ENCODE measurements at places on chromosomes 6 and 20.

DNA sequence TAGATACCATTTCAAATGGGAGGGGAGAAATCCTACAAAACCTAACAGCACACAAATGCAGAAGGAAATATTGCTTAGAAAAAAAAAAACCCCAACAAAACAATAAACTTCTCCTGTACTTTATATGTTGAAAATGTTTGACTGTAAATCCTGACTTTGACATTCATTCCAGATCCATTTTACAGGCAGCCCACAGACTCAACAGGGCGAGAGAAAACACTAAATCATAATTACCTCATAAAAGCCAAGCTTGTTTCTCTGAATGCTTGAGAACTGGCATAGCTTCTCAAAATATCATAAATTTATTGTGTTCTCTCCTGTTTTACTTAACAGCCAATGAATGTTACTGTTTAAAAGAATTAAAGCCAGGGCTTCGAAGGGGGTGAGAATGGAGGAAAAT, 273.2 kb downstream of the CD83 start:
- no peak for DNase-seq

DNA sequence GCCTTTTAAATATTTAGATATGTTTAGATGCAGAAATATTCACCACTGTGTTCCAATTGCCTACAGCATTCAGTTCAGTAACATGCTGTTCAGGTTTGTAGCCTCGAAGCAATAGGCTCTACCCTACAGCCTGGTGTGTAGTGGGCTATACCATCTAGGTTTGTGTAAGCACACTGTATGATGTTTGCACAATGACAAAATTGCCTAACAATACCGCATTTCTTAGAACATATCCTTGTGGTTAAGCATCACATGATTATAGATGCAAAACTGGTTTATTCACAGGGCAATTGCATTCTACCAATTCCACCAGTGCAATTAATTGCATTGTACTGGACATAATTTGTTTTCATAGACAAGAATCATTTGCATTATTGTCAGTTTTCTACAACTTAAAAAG, 7.9 kb upstream of the SLC22A16 start:
- DNase-seq, result no peak

GRCh38 chr6:89302195-89302770, 12.8 kb downstream of the GABRR2 start:
- no peak for DNase-seq

GRCh38 chr20:58544891-58545290, 29.7 kb upstream of the APCDD1L start:
- DNase-seq, result no peak

- DNase-seq, result no peak
Observed at GRCh38 chr6:8391934-8392333, 43.4 kb downstream of the SLC35B3 start.

DNA sequence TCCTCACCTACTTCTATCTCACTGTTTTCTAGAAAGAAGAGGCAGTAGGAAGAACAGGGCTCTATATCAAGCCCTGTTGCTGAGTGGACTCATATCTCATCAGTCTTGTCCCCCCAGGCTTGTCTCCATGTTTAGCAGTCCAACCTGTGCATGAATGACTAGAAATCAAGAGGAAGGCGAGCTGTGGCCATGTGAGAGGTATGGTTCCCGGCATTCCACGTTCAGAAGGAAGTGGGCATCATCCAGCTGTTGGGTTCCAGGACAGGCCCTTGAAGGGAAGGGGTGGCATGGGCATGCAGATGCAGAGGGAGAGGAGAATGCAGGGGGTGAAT, 176.6 kb downstream of the MRPL14 start:
- DNase-seq, result no peak

- DNase-seq, result no peak
Observed at GRCh38 chr20:50111829-50112495, 988 bp downstream of the UBE2V1 start.

DNA sequence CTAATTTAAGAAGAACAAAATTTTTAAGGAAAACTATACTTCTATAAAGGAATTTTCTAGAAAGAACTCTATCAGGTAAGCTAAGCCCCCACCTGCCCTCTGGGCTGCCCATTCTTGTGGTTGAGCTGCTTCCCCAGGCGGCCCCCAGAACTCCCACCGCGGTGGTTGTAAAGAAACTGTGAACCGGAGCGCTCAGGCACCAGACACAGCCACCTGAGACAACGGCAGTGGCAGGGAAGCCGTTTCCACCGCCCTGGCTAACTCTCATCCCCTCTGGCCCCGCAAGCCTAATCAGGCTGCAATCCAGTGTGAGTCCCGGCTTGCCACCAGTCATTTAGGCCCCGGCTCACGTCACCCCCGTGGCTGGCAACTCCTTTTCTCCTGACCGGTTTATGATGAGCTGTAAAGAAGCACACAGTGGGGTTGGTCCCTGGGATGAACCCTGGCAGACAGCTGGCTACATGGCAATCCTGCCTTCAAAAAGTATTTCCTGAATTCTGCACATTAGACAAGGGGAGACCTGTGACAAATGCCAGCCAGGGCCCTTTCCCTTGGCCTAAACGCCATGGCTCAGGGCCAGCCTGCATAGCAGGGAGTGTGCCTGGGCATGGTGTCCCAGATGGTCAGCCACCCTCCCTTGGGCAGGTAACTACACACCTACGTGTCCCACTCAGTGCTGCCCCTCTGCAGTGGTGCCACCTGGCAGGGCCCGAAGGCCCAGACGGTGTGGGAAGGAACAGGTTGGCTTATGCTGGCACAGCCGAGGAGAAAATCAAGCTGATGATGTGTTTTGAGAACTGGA, 63.8 kb upstream of the GPR31 start:
- DNase-seq, result no peak

- DNase-seq, result no peak
Observed at GRCh38 chr6:24284006-24284405, 73.9 kb downstream of the DCDC2 start.

- DNase-seq, result no peak
Observed at GRCh38 chr6:153624528-153624927, 414.5 kb upstream of the OPRM1 start.

DNA sequence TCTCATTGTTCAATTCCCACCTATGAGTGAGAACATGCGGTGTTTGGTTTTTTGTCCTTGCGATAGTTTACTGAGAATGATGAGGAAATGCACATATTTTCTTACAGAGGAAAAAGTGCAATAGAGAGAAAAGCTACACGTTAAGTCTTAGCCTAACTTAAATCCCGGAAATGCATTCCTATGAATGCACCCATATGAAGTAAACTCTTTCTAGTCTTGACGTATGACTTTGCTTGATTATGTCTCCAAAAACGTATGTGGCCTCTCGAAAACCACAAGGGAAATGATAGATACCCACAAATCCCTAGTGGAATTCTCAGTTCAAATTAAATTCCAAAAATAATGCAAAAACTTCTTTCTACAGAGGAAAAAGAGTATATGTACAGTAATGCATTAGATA, 90.7 kb upstream of the SASH1 start:
- no peak for DNase-seq

- no peak for DNase-seq
Observed at GRCh38 chr6:101013612-101014195, 132.6 kb upstream of the ASCC3 start.

GRCh38 chr6:167570460-167571400, 245.8 kb downstream of the TTLL2 start:
- no peak for DNase-seq

GRCh38 chr6:157240960-157241311, 82.4 kb downstream of the TMEM242 start:
- no peak for DNase-seq

DNA sequence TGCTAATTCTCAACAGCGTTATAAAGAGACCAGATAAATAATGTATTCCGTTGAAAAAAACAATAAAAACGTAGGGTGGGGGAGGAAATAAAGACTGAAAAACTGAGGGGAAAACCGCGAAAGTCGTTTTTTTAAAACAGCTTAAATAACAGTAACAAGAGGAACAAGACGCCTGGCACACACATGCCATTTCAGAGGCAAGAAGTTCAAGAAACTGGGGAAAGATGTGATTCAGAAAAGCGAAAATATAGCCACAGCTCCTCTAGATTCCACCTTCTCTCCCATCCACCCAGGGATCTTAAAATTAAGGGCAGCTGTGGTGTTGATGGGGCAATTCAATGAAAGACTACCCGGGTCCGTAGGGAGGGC, 1.3 kb downstream of the EPB41L2 start:
- no peak for DNase-seq

DNA sequence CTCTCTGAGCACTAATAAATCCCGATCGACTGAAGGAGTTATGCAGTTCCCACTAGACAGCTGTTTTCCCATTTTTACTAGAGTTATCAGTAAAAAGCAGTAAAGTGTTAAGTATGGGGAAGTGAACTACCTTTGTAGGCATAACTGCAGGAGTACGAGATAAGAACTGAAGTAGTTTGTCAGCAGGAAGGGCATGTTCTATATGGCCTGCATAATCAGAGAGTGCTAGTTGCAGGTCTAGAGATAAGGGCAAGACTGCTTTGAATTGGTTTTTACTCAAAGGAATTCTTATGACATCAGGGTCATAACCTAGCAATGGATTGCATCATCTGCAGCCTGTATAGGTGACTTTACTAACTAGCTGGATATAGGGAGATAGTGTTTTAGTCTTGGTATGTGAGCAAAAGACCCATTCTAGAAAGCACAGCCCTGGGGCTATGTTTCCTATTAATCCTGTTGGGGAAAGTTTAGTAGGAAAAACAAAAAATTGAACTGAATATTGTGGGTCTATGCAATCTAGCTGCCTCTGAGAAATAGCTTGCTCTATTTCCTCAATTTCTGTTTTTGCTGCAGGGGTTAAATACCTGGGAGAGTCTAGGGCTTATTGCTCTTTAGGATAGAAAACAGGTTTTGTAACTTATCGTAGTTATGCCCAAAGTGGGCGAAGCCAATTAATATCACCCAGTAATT, 22.6 kb upstream of the CRISP1 start:
- DNase-seq, result no peak

DNA sequence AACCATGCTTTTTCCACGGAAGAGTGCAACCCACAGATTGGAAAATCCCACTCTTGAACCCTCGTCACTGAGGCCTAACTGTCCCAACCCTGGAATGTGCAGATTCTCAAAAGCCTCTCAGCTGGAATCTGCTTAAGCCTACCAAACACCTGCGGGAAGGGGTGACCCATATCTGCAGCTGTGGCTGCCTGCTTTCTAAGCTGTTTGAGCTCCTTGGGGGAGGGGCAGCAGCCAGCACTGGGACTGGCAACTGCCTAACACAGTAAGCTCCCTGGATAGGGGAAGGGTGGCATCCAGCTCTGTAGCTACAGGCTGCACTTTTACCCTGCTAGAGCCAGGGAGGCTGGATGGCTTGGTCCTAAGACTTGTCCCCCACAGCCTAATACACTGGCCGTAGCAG, 579.6 kb downstream of the COL12A1 start:
- DNase-seq, result no peak

DNA sequence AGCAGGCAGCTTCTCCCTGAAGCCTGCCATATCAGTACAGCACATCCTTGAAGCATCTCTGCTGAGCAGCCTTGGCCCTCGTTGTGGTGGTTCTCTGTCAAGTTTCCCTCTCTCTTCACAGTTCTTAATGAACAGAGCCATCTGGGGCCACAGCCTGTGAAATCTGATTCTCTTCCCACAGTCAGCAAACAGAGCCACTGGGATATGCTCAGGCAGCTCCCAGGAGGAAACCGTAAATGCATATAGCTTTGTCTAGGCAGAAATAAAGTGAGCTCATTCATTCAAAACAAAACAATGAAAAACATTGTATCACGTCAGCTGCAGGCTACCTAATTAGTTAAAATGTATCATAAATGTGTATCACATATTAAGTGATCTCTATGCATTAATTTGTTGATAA, 80.3 kb downstream of the TBC1D7 start:
- DNase-seq, result no peak

- no peak for DNase-seq
Observed at GRCh38 chr20:48302149-48302548, 516.9 kb upstream of the SULF2 start.

- no peak for DNase-seq
Observed at GRCh38 chr20:31815408-31816188, 3.6 kb upstream of the MYLK2 start.

DNA sequence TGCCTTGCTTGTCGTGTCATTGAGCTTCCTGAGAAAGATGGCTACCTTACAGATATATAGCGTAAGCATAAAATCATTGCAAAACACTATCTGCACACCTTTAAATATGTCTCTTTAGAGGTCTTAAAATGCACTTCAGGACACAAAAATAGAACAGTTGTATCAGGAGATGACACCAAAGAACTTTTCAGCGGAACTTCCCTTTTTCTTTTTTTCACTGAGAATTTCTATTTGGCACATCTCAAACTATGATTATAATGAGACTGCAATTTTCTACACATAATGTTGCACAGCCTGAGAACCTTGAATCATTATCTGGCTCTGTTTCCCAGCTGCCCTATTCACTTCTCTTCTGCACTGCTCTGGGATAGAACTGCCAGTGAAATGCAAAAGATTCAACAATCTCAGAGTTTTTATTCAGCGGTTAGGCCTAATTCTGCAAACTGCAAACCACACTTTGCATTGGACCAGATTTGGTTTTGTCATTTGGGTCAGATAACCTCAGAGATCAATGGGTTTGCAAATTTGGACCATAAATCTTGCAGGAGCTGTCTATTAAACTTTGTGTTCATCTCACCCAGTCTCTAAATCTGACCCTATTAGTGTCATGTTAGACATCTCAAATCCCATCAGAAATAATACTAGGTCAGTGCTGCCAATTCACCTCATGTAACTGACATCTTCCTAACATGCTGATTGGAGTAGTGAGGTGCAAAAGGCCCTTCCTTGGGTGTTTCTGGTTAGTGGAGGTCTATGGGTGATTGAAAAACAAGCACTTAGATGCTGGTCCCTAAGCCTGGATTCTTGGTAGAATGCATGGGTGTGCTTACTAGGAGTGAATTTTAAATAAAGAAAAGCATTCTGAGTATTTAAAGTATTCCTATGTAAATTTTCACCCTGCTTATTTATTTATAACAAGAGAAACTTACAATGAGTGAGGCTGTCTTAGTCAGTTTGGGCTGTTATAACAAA, 382.7 kb downstream of the UTRN start:
- DNase-seq, result no peak

- DNase-seq, result no peak
Observed at GRCh38 chr6:4308364-4308763, 173.0 kb upstream of the ECI2 start.

GRCh38 chr6:72133324-72133723, 247.0 kb downstream of the RIMS1 start:
- DNase-seq, result no peak

DNA sequence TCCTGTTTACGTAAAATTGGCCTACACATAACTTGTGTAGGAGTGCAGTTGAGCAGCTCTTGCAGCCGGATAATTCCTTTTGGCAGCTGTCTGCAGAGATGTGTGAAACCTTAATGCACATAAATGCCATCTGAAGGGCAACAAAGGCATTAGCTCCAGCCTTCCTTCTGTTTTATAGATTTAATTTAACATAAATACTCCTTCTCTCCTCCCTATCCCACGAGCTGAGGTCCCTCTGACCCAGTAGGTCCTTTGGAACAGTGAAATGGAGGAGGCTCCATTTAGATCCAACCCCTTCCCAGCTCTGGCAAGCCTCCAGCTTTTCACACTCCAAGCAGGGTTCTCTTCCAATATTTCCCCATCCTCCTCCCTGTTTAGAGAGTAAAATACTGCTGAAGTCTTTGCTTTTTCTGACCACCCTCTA, 6.5 kb downstream of the PLEKHG1 start:
- DNase-seq, result no peak

DNA sequence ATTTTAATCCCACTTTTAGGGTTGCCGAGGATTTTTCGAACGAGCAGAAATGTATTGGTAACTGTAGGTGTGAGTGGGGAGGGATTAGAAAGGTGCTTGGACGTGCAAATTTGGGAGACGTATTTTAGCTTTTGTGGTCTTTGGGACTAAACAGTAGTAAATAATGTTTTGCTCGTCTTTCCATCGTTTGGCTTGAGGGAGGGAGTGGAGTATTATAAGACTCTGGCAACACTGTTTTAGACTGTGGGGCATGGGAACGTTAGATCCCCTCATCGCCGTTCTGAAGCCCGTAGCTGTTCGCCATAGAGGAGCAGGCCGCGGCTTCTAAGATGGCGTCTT, 2.8 kb downstream of the BRD2 start:
- DNase-seq, result no peak
